SK-MEL-5 (cell line): ENCODE measurements at places on chromosomes 5 and 9.
A peak's percentile ranks its signal among the peaks of the same experiment; 100 is the strongest.

DNA sequence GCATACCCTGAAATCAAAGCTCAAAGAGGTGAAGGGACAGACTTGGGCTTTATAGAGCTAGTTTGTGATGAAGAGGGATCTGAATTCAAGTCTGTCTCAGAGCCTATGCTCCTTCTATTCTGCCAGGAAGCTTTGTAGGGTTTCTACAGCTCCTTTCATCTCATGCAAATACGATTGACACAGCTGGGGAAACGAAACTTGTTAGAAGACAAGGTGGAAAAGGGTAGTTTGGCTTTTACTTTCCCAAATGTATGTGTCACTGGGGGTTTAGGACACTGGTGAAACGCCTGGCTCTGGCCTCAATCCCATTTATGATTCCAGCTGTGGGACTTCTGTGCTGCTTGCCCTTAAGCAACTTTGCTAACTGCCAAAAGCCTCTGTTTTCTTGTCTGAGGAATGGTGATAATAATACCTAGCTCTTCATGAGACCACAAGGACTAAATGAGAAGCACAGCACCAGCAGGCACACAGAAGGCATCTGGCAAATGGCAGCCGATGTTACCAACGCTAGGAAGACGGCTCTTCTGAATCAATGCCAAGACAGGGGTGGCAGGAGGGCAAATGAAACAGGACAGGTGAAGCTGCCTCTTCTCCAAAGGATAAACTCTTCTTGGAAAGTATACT is 70.3 kb upstream of the EQTN start:
- no peak for DNase-seq

DNA sequence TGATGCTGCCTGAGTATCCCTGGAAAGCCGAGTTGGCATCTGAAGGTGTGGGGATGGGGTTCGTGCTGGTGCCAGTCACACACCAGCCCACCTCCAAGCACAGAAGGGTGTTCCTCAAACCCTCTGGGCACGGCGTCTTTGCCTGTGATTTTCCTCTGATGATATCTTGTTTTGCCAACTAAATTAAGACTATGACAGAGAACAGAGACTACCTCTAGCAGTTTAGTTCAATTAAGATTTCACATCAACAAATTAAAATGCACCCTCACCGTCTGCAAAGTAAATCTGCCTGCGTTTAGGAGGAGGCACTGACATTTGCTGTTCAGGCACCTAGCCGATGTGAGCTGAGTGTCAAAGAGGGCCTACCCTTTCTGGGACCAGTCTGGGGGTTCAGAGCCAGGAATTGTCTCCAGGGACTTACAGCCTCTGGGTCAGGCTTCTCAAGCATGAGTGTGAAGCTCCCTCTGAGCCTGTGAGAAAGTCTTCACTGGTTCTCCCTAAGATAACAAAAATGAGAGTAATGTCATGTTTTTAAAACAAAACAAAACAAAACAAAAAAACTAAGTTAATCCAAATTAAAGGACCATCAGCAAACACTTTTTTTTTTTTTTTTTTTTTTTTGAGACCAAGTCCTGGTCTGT is 55.4 kb upstream of the CTNNA1 start:
- no peak for DNase-seq

DNA sequence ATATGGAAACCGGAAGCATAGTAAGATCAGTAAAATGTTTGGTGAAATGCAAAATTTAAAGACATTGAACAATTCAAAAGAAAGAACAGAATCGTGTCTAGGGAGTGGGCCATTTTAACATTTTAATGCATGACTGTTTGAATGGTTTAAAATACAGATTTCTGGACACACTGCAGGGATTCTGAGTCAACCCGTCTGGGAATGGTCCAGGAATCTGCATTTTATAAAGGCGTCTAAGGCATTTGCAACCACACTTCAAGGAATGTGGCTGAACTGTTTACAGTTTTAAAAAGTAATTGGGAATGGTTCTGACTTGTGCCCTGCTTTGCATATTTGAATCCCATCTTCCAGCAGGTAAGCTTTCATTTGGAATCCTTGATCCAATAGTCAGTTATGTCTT is 811.7 kb upstream of the WWC1 start:
- no peak for DNase-seq

DNA sequence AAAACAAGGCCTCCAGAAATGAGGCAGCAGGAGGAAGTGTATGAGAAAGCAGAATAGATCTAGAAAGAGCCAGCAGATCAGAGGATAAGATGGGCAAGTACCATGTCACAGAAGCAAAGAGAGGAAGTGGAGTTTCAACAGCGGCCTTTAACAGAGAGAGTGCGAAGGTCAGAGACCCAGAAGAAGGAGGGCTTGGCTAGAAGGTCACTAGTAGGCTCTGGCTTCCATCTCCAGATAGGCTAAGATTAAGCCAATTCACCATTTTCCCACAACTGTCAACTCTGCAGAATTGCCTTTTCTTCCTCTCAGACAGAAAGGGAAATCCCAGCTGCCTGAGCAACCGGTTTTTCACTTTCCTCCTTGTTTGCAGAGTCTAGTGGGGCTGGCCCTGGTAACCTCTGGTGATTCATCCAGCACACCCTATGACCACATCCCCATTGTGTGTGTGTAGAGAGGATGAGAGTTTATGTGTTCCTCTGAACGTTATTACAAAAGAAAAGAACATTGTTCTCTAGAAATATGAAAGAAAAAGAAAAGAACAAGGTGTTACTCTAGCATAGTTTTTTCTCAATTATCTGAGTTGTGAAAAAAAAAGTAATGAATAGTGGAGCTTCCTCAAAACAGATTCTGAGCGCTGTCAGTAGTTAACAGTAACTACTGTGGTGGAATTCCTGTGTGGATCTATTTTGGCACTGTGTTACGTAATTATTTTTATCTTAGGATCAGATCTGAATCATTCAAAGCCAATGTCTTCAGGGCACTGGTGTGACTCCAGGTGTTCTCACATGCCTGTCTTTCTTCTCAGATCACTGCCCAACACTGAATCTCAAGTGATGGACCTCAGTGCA is 220.4 kb downstream of the ARRDC3 start:
- peak; percentile 84 for DNase-seq

DNA sequence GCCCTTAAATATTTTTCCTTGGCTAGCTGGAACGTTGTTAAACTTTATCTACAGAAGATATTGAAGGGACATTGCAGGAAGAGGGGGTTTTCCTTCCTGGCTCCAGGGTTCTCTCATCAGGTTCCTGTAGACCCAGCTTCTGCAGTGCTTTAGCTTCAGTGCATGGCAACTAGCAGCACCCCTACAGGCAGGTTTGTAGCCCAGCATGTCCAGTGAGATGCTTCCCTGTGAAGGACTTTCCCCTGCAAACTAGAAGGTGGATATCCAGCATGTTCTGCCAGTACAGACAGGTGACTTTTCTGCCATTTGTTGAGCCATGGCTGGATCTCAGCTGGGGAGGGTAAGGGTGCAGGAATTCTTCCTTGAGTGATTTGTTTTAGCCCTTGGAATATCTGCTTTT is 10.4 kb downstream of the CCL28 start:
- DNase-seq = peak; percentile 72

DNA sequence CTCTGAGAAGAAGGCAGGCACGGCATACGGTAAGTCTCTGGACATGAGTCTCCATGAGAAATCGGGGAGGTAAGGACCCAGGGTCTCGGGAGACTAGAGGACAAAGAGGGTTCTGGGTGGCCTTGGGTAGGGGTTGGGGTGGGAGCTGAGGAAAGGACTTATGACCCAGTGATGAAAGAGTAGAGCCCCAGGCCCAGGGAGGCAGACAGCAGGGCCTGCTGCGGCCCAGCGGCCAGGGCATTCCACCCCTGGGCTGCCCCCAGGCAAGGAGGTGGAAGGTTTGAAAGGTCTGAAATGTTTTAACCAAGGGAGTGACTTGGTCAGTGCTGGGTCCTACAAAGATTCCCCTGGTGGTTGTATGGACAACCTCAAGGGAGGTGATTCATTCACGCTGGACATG is 89.1 kb downstream of the CRB2 start:
- DNase-seq = no peak

GRCh38 chr9:136228107-136228875 is 17.3 kb downstream of the QSOX2 start:
- DNase-seq = peak; percentile 19

- no peak for DNase-seq
Measured at GRCh38 chr5:143986516-143987212, 174.7 kb downstream of the HMHB1 start.

DNA sequence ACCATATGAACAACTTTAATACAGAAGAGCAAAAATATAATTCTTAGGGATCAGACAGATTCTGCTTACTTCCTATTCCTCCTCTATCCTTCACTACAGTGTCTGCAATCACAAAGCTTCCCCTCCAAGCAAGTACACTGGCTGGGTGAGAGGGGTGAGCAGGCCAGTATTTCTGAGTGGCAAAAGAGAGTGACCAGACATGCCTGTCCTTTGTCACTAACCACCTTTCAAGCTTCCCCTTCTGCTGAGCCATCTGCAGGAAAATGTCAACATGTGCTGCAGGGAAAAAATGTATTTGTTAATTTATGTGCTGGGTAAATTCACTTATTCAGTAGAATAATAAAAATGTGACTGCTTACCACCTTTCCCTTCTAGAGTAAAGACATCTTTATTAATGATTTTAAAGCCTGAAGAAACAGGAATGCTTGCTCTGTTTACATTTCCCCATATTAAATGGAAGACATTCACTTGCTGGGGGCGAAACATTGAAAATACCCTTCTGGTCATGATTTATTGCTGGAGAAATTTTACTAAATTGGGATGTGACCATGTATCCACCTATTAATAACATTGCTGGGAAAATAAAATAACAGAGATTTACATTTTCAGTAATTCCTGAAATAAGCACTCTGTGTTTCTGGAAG is 84.9 kb downstream of the SPOCK1 start:
- DNase-seq = no peak

GRCh38 chr9:91359734-91360470 is 1.8 kb downstream of the AUH start:
- DNase-seq = no peak

DNA sequence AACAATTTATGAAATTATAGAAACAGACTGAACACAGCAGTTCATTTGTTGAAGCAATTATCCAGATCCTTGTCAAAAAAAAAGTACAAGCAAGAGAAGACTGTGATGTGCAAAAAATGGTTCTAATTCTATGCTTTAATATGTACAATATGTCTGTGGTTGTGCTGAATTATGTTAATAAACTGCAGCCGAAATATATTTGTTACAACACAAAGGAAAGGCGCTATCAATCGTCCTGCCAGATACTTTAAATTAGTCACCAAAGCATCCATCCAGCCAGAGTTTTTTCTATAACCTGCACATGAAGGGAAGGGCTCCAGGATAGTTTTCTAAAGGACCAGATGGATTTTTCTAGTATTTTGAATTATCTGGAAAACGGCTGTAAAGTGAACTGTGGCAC is 259.5 kb downstream of the BNC2 start:
- DNase-seq = no peak

GRCh38 chr9:90274725-90275124 is 367.9 kb downstream of the DIRAS2 start:
- DNase-seq = no peak

GRCh38 chr9:136720251-136720897 is 8.0 kb downstream of the DIPK1B start:
- no peak for DNase-seq

DNA sequence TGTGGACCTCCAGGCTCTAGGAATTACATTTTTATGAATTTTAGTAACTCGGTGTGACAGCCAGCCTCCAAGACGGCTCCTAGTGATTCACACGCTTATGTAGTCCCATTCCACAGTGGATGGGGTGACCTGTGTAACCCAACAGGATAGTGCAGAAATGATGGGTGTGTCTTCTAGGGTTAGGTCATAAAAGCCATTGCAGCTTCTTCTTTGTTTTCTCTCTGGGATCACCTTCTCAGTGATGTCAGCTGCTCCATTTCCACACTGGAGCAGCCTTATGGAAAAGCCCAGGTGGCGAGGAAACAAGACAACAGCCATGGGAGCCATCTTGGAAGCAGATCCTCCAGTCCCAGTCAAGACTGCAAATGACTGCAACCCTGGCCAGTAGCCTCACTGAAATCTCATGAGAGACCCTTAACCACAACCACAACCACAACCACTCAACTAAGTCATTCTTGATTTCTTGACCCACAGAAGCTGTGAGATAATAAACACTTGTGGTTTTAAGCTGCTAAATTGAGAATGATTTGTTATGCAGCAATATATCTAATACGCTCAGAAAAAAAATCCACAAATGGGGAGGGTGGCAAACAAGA is 5.1 kb upstream of the GNPDA1 start:
- no peak for DNase-seq

DNA sequence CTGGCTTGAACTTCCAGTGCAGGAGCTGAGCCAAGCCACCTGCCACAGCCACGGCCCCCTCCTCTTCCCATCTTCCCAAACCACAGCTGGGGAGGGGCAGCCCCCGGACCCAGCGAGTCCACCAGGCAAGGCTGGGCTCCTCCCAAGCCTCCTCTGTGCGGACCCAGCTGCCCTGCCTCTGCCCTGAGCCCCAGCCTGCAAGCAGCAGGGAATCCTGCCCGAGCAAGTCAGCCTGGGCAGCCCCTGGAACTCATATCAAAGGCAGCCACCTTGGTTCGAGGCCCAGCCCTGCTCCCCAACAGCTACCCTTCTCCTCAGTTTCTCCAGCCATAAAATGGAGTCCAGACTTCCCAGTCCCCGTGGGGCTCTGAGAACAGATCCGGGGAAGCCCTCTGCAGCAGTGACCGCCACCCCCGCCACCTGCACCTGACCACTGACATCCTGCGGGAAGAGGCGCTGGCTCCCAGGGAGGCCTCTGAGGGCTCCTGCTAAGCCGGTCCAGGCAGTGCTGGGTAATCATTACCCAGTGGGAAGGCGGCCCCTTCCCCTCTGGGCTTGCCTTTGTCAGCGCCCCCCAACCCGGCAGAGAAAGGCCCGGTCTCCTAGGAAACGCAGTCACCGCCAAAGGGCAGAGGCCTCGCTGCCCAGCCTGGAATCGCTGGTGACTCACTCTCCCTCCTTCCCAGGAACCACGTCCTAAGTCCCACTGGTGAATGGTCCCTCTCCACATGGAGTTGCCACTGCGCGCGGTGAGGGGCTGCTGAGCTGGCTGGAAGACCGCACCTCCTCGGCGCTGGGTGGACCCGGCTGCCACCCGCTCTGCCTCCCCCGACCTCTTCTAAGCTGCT is 1.5 kb downstream of the VAV2 start:
- DNase-seq = no peak

- no peak for DNase-seq
Measured at GRCh38 chr5:103669615-103670014, 107.0 kb upstream of the NUDT12 start.

DNA sequence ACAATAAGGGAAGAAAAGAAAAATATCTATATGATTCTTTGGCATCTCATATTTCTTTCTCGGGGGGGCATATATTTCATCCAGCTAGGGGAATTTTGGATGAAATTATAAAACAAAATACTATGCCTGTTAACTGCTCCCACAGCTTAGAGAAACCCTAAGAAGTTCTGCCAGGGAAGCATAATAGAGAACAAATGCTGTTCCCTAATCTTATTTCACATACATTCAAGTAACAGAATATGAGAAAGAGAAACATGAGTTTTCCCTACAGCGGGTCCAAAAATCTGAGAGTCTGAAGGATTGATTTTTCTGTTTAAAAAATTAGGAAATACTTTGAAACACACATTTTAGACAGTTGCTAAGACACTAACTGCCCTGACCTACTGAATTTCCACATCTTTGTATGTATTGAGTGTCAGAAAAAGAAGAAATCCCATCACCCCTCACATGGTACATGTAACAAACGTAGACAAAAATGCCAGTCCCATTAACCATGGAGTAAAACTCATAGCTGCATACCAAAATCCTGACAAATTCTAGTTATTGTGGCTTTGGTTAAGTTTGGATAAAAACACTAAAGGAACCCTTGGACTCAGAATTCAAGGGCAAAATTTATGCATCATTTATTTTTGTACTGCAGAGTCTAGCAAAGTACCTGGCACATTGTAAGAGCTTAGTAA is 620.2 kb upstream of the DMAC1 start:
- no peak for DNase-seq
